ENCODE measurements at places on chromosomes 12 and 14. TPM values are rescaled to one million over a fixed set of nuclear protein-coding genes. Genes with fewer than 3 reads are reported as not detected.

Gene GPR68
- total RNA-seq, result 2.2 TPM

Gene GPR137C
- 0.87 TPM for total RNA-seq

Gene DHRS4
- 64.4 TPM for total RNA-seq

Gene CLEC7A
- total RNA-seq, result not detected

Gene PRIMA1
- total RNA-seq, result not detected

Gene C12orf50
- not detected for total RNA-seq

Gene KRT79
- not detected for total RNA-seq

Gene LRRC9
- total RNA-seq, result not detected

Gene NOVA1
- 0.15 TPM for total RNA-seq

Gene HAL
- total RNA-seq, result not detected

Gene TMPRSS12
- total RNA-seq, result not detected

Gene FGF23
- not detected for total RNA-seq

Gene GPD1
- not detected for total RNA-seq

Gene SMOC1
- 0.27 TPM for total RNA-seq

Measured in mammary microvascular endothelial cell (primary cell).